NCI-H345 (cell line): ENCODE measurements at places on chromosomes 12 and 14.

GRCh38 chr12:130969223-130969622 is 15.5 kb downstream of the ADGRD1 start:
- DNase-seq = no peak

DNA sequence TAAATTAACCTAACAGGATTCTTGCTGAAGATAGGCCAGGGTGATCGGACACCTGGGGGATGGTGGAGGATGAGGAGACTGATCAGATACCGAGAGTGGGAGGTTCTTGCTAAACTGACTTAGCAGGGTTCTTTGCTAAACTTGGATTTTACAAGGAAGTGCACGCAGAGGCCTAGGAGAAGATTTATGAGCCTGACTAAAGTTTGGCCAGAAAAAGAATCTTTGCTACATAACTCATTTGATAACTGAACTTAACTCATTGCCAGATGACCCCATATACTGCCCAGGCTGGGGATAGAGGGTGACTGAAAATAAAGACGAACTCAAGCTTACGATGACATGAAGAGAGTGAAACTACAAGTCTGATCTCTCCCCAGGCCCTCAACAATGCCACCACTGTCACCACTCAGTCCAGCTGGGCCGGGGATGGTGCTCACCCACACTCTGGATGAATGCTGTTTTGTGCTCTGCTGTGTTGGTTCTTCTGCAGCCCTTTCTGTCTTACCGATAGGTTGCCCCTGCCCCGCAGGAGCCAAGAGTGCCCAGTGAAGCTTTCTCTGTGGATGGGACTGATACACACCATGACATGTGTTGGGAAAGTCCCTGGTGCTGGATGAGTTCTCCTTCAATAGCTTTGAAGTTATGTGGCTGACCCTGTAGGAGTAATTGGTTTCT is 29.0 kb downstream of the PPFIBP1 start:
- DNase-seq = no peak

DNA sequence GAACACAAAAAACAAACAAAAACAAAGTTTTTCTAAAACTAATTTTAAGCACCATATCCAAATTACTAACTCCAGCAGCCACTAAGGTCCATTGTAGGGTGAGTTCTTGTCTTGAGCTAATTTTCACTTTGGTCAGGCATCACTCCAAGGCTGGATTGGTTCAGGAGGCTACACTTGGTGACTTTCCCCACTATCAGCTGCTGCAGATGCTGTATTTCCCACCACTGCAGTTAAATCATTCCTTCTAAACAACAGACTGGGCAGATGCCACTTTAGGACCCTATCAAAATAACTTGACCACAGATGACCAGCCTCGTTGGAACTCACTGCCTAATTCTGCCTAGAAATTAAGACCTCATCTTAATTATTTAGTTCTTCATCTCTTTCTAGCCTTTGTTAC is 140.5 kb downstream of the SLC16A7 start:
- DNase-seq = no peak

DNA sequence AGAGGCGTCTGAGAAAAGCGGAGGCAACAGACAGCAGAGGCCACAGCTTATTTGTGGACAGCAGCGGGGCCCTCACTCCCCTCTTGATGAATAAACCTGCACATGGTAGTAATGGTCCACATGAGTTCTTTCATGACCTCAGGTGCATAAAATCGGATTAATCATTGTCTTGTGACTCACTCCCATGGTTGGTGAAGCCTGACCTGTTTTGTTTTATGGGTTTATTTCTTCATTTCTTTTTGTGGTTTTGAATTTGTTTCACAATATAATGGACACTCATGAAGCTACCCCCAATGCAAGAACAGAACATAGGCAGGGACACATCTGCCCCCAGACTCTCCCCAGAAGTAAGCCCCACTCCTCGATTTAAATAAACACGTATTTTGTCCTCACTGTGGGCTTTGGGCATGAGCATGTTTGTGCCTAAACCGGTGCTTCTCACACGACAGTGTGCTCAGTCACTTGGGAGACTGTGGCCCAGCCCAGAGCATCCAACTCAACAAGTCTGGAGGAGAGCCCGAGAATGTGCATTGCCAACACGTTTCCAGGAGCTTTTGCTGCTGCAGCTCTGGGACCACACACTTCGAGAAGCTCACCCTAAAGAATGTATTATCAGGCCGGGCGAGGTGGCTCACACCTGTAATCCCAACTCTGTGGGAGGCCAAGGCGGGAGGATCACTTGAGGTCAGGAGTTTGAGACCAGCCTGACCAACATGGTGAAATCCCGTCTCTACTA is 116.1 kb downstream of the SCARB1 start:
- DNase-seq = no peak

GRCh38 chr12:121278169-121279070 is 18.1 kb downstream of the CAMKK2 start:
- no peak for DNase-seq
